Right lung (tissue), 10 donors: ENCODE measurements at places on chromosomes 7 and 10.

DNA sequence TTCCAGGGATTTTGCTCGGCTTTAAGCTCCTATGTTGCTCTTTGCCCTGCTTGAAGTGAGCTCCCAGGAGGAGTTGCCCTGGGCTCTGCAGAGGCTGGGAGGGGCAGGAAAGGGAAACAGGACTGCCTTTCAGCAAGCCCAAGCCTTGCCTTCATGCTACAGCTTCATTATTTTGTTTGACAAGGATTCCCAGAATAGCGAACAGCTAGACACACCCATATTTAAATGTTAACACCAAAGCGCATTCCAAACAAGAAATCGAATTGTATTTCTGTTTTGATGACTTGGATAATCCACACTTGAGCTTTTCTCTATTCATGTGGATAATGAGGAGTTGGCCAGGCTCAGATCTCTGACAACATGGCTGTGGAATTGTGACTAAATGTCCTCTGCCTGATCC, 6.3 kb downstream of the KIAA1217 start:
- no peak for DNase-seq

GRCh38 chr10:16828114-16828568, 10.9 kb upstream of the RSU1 start:
- DNase-seq = peak; percentile 70

- DNase-seq = no peak
These were observed 202.4 kb upstream of the NEBL start for GRCh38 chr10:21099291-21100062.

DNA sequence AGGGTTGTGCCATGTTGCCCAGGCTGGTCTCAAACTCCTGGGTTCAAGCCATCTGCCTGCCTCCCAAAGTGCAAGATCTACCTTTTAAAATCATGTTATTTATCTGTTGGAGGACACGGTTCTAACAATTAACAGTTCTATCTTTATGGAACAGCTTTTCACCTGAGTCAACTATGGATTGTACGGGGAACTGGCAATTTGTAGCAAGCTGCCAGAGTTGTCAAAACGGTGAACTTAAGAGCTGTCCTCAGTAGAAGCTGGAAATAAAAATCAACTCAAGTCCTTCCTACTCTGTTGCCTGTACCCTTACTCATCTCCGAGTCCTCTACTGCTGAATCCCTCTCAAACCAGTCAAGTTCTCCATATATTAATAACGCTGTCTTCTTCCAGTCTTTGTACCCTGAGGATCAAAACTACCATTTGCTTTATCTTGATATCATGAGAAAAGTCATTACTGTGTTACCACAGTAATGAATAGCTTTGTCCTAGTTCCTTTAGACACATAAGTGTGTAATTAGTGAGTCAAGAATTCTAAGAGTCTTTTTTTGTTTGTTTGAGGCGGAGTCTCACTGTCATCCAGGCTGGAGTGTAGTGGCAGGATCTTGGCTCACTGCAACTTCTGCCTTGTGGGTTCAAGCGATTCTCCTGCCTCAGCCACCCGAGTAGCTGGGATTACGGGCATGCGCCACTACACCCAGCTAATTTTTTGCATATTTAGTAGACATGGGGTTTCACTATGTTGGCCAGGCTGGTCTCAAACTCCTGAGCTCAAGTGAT, 28.2 kb downstream of the HBP1 start:
- no peak for DNase-seq

GRCh38 chr10:22681783-22682183, 32.6 kb downstream of the PIP4K2A start:
- no peak for DNase-seq

- DNase-seq = no peak
These were observed 56.3 kb upstream of the BMPER start for GRCh38 chr7:33849004-33849403.

DNA sequence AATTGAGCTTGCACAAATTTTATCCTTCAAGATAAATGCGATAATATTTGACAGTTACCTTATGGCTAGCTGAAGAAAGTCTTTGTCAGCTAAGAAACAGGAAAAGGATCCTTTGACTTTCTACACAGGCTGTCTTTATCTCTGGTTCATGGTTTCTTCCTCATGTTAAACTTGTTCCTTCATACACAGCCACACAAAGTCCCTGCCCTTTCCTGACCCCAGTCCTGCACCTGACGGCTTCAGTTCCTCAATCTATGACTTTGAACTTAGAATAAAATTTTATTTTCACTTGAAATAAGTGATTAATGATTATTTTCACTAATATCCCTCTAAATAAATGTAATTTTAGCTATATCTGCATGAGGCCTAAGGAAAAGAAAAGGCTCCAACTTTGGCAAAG, 77.8 kb upstream of the PRSS1 start:
- DNase-seq = no peak

GRCh38 chr10:128470321-128470965, 344.2 kb upstream of the MKI67 start:
- DNase-seq = no peak

DNA sequence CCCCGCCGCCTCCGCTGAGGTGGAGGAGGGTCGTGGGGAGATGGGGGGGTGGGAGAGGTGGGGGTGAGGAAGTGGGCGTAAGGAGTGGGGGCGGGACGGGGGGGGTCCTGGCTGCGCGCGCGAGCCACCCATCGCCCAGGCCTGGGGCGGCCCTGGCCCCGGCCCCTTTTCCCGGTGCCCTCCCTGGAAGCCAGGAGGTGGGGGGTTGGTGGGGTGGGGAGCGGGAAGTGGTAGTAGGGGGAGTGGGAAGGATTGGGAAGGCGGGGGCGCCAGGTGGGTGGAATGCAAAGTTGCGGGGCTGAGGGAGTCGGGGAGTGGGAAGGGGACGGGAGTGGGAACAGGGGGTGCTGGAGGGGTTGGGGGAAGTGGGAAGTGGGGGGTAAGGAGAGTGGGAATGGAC, 319 bp upstream of the MMD2 start:
- no peak for DNase-seq

DNA sequence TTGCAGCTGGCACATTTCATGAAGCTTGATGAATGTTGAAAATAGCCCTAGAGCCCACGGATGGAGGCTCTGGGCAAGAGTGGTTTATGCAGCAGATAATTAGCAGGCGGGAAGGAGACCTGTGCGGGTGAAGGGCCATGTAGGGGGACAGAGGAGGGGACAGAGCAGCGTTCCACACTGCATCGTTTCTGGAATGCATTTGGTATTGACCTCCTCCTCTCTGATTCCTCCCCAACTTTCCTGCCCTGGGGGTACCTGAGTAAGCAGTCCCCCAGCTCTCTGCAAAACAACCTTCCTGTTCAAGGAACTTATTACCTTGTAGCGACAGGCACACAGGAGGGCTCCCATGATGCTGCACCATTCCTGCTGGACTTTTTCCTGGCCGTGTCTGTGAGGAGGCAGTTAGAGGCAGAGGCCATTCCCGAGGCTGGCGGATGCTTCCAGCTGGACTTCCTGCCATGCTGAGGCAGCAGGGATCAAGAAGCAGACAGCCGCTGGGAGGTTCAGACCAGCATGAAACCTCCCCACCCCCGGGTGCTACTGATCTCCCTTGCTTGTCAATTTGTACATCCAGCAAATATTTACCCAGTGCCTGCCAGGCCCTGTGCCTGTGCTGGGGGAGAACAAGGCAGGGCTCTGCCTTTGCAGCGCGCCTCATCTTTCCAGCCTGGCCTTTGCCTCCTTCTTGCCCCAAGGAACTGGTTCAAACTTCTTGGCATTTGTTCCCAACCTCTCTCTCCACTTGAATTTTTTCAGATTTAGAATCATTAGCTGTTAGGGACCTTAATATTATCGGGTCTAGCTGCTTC, 28.7 kb downstream of the SLC29A3 start:
- DNase-seq = no peak

DNA sequence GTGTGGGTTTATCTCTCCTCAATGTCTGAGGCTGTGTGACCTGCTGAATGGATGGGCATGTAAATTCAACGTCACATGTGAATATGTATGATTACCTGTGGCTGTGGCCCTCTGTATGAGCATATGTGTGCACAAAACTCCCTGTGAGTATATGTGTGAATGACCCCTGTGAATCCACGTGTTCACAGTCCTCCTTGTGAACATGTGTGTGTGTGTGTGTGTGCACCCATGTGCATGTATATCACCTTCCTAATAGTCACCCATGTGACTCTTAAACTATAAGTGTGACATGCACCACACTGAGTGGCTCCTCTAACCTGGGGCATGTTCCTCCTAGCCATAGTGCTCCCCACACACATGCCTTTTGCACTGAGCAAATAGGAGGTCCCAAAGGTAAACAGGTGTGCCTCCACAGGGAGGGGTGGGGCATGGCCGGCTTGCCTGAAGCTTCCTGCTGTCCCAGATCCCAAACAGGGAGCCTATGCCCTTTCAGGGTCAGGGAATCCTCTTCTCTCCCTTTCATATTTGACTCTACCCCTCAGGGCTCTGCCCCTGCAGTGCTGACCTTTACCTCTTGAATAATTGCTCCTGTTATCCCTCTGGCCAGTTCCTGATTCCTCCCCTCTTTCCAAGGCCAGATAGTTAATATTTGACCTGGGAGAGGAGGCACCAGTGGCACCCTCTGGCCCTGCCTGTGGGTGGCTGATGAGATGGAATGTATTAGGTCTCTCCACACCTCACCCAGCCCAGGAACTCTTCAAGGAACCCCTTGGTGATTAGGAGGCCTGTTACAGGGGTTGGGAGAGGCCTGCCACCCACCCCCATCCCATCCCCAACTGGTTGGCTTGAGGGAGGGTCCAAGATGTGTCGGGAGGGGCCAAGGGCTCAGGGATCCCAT, 1.9 kb downstream of the SEMA4G start:
- DNase-seq = no peak
